ENCODE measurements at places on chromosomes 5 and 9.
A peak's percentile ranks its signal among the peaks of the same experiment; 100 is the strongest.

- no peak for DNase-seq
Measured at GRCh38 chr9:84600739-84601138, 68.8 kb upstream of the NTRK2 start.

- peak; percentile 94 for DNase-seq
Measured at GRCh38 chr9:38620483-38621433, at the start of gene ANKRD18A. Gene ANKRD18A, minus strand, starts transcription at chr9:38620596. Its CDS starts 311 bp downstream, at chr9:38620285.

DNA sequence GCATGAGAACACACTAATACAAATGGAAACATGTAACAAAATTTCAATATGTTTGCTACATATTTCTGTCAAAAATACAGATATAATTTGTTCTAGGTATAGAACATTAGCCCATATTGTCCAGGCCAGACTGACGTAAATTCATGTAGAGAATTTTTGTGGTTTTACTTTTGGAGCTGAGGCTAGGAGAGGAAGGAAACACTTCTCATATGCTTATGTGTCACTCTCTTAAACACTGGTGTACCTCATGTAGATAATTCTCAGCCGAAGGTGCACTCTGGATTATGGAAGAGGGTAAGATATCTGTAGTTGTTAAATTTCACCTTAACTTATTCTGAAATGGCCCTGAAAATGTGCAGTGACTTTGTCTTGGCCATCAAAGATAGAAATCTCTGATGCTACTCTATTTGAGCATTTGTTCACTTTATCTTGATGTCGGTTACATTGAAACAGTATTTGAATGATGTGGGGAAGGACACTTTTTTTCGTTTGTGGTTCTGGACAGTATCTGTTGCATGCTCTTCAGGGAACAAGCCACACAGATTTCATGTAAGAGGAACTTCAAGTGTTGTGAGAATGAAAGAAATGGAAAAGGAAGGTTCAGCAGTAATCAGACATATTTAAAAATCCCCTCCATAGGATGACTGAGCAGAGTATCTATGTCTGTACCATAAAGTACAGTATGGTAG lies 202.7 kb downstream of the SPATA31D1 start:
- no peak for DNase-seq

DNA sequence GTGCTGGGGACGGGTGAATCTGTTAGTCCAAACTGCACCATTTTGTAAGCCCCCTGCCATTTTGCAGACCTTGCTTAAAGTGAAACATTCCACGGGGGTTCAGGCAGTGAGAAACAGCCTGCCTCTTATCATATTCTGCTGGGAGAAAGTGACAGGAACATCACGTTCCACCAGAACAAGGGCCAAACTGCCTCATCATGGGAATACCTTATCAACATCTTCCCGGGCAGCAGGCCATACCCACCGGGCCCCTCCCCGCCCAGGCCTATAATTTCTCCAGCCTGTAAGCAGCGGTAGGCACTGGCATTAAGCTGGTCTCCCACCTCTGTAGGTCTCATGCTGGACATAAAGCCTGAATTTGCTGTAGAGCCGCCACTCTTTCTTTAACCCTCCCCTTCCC lies 1.5 kb upstream of the CFAP77 start:
- no peak for DNase-seq

GRCh38 chr9:37623267-37623666 lies 27.5 kb upstream of the FRMPD1 start:
- DNase-seq: no peak

GRCh38 chr5:40606077-40606765 lies 73.5 kb upstream of the PTGER4 start:
- DNase-seq: no peak

DNA sequence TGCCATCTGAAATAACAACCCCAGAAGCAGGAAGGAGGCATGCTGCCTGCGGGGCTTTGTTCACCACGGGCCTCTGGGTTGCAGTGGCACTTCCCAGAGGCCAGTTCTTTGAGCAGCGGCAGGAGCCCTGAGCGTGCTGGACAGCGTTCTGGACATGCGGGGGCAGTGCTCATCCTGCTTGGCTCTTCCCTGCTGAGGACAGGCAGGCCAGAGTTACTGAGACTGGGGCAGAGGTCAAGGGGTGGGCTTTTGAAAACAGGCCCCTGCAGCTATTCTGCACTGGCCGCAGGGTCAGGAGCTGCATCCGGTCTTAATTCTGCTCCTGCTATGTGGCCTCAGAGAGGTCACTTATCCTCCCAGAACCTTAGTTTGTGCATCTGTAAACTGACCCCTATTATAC lies 258.6 kb downstream of the FSTL4 start:
- no peak for DNase-seq

DNA sequence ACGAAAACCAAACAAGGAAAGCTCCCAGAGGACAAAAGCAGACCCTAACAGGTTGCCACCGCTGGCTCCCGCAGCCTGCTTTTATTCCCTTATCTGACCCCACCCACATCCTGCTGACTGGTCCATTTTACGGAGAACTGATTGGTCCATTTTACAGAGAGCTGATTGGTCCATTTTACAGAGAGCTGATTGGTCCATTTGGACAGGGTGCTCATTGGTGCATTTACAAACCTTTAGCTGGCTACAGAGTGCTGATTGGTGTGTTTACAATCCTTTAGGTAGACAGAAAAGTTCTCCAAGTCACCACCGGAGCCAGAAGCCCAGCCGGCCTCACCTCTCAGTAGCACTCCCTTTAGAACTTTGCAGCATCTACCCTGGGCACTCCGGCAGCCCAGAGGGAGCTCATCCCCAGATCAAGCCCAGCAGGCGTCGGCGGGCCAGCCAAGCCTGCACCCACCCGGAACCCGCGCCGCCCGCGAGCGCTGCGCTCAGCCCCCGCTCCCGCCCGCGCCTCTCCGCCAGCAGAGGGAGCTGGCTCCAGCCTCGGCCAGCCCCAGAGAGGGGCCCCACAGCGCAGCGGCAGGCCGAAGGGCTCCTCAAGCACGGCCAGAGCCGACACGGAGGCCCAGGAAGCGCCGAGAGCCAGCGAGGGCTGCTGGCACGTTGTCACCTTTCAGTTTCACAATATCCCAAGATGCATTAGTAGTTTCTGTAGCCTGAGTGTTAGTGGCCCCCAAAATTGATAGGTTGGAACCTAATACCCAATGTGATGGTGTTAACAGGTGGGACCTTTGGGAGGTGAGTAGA lies 35.3 kb upstream of the CLPTM1L start:
- no peak for DNase-seq

DNA sequence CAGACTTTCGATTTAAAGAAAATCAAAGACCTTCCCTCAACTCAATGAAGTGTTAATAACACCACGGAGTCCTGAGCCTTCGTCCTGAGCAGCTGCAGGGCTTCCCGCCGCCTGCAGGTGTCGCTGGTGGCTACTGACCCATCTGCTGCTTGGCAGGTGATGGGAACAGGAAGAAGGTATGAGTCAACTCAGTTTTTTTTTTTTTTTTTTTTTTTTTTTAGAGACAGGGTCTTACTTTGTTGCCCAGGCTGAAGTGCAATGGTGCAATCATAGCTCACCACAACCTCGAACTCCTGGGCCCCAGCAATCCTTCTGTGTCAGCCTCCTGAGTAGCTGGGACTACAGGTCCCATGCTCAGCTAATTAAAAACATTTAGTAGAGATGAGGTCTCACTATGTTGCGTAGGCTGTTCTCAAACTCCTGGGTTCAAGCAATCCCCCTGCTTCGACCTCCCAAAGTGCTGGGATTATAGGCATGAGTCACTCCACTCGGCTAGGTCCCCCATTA lies 185.7 kb upstream of the IL12B start:
- no peak for DNase-seq

GRCh38 chr5:175246889-175247520 lies 197.0 kb downstream of the DRD1 start:
- no peak for DNase-seq

GRCh38 chr5:121913418-121913817 lies 48.4 kb upstream of the SRFBP1 start:
- no peak for DNase-seq

DNA sequence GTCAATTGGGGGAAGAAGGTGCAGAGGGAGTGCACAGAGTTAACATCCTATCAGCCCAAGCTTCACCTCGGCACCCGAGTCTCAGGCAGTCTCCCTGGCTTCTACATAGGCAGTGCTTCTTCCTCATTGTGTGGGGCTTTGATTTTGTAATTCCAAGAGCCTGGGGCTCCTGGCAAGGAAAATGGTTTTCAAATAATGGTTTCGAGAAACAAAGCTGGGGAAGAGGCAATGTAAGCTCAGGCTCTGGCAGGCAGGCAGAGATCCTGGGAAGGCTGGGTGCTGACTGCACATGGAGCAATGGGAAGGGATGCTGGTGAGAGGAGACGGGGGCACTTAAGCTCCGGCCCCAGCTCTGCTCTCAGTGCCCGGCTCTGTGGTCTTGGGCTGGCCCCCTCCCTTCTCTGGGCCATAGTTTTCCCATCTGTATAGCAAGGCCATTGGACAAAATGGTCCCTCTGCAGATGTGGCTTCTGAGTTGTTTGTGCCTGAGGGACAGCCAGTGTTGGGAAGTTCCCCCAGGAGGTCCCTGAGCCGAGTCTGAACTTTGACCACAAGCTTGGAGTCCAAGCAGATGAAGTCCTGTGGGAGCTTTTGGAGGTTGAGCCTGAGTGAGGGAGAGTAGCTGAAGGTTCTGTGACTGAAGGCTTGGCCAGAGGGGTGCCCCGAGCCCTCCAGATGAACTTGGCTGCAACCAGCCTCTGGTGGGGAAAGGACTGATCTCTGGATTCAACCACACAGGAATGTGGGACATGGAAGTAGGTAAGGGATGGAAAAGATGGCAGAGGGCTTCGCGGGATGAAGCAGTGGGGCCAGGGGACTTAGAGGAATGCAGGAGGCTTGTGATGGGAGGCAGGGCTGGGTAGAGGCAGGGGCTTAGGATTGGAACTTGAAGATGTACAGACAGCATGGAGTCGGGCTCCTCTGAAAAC lies 28.5 kb upstream of the IL17B start:
- no peak for DNase-seq

- no peak for DNase-seq
Measured at GRCh38 chr5:32446630-32447029, 2.1 kb upstream of the ZFR start.

DNA sequence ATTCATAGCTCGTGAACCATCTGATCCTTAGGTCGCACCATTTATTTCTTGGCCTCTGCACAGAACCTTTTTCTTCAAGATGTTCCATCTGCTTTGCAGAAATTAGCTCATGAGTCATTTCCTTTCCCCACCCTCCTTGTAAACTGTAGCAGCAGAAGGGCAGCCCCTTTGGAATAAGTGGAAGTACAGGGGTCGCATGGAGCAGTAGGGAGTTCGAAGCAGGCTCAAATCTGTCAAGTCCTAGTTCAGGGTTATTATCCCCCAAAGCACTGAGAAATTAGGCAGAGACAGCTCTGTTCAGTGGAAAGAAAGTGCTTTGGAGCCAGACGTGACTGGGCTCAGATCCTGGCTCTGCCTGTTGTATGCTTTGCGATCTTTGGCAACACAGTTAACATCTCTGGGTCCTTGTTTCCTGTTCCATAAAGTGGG lies 84.2 kb downstream of the SGCD start:
- peak; percentile 17 for DNase-seq

- DNase-seq: no peak
Measured at GRCh38 chr5:79729679-79730078, 40.0 kb downstream of the CMYA5 start.

GRCh38 chr9:34457266-34458012 lies 931 bp downstream of the FAM219A start:
- DNase-seq: no peak

DNA sequence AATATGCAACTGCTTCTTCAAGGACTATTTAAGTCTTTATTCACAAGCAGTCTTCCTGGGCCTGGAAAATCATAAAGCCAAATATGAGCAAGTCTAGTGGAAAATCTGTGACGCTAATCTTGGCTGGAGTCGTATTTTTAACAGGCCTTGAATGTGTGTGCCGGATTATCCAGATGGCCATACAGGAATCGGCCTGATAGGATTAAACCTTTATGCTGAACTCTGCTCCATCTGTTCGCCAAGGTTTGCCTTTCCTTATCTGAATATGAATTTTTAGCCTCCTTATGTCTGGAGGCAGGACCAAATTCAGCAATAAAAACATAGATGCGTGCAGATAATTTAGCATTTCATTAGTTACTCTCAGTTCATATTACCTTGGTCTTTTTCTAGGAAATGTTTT lies 294.5 kb downstream of the EBF1 start:
- DNase-seq: peak; percentile 38

DNA sequence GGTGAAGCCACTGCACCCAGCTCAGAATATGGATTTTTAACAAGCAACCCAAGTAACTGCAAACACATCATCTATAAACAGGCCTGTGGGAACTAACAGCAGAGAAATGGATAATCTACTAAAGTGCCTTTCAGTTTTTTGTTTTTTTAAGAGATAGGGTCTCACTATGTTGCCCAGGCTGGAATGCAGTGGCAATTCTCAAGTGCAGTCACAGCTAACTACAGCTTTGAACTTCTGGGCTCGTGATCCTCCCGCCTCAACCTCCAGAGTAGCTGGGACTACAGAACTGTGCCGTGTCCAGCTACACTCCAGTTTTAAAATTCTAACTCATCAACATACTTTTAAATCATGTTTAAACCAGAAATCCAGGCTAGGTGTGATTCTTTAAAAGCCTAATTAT lies 11.9 kb downstream of the TUT7 start:
- DNase-seq: no peak

DNA sequence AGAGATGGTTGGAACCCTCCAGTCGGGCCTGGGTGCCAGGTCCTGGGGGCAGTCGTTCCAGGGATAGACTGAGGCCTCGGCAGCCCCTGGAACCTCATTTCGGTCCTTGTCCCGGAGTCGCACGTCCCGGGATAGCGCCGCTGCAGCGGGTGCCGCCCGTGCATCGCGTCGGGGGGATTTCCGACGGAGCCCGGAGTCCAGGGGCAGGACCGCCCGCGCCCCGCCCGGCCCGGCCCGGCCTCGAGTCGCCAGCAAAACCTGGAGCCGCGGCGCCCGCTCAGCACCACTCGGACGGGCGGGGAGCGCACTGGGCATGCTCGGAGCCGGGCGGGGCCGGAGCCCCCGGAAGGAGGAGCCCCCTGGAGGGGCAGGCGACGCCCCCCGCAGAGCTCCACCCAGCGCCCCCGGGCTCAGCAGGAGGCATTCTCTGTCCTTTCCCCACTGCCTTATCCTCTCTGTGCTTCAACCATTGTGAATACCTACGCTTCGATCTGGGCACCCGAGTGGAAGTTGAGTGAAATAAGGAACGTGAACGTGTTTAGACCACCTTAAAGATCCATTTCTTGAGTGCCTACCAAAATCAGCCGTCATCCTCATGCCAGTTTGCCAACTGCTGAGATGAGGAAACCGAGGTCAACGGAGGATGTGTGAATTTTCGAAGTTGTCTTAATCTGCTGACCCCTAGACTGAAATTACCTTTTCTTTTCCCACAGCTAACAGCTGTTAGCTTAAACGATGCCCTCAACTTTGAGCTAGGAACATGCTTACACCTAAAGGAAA lies 1.7 kb upstream of the PTPN3 start:
- peak; percentile 28 for DNase-seq

All from NCI-H2171 (cell line).